ENCODE measurements at places on chromosomes 5 and 9. TPM values are rescaled to one million over a fixed set of nuclear protein-coding genes. Genes with fewer than 3 reads are reported as not detected.
A peak's percentile ranks its signal among the peaks of the same experiment; 100 is the strongest.

DNA sequence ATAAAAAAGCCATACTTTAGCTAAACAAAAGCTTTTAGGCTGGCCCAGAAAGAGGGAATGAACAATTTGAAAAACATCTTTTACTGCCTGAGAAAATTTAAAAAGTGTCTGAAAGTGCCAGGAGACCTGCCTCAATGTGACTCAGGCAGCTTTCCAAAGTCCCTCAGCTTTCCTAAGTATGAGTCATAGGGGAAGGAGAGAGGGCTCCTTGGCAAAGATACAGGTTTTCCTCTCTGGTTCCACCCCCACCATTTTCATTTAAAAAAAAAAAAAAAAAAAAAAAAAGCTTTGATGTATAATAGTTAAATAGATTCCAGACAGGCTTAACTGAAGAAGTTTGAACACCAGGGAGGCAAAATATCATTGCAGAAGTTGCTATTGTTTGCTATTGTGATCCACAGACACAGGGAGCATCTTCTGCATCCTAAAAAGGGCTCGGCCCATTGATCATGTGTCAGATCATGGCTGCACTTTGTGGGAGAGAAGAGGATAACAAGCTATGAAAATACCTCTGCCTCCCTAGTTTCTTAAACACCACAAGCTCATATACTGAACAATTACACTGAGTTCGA is 71.5 kb downstream of the MRPS27 start:
- DNase-seq: no peak
- H3K4me1 ChIP-seq: peaks cover 11% of the 10 kb centered on the region
- no peak overlapping the region for H3K4me3 ChIP-seq
- no peak overlapping the region for H3K27ac ChIP-seq
- H3K27me3 ChIP-seq: peaks cover 6% of the 10 kb centered on the region

GRCh38 chr5:108093186-108093585 is 288.7 kb downstream of the FBXL17 start:
- H3K4me1 ChIP-seq: no peaks in the 10 kb centered on the region
- H3K4me3 ChIP-seq: no peak overlapping the region
- H3K27me3 ChIP-seq: no peaks in the 10 kb centered on the region
- H3K27ac ChIP-seq: no peak overlapping the region
- no peak for DNase-seq

- peaks cover 3% of the 10 kb centered on the region for H3K27me3 ChIP-seq
- no peak overlapping the region for H3K27ac ChIP-seq
- no peaks in the 10 kb centered on the region for H3K36me3 ChIP-seq
- H3K4me3 ChIP-seq: no peak overlapping the region
Measured at GRCh38 chr9:83405759-83406158, 132.4 kb downstream of the FRMD3 start.

- DNase-seq: peak; percentile 29
- H3K36me3 ChIP-seq: peaks cover 13% of the 10 kb centered on the region
- H3K4me1 ChIP-seq: peaks cover 68% of the 10 kb centered on the region
- peak overlapping the region; percentile 77 for H3K27ac ChIP-seq
- H3K27me3 ChIP-seq: no peaks in the 10 kb centered on the region
Measured at GRCh38 chr9:71909887-71910649, 925 bp downstream of the ABHD17B start.

DNA sequence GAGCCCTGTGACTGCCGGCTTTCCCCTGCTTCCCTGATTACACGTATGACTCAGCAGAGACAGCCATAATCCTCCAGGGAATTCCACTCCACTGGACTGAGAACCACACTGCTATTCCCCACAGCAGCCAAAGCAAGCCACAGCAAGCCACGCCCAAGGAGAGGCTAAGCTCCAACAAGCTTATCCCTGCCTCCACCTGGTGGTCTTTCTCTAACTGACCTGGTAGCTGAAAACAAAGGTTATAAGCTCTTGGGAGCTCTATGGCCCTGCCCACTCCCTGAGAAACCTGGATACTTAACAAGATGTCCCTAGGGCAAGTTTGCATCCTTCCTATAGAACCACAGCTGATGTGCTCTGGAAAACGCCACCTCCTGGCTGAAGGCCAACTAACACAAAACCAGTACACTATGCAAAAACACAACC is 613.7 kb upstream of the CDH18 start:
- no peak overlapping the region for H3K4me3 ChIP-seq
- H3K27me3 ChIP-seq: no peaks in the 10 kb centered on the region
- H3K27ac ChIP-seq: no peak overlapping the region
- no peaks in the 10 kb centered on the region for H3K4me1 ChIP-seq
- no peak for DNase-seq
- H3K36me3 ChIP-seq: no peaks in the 10 kb centered on the region

DNA sequence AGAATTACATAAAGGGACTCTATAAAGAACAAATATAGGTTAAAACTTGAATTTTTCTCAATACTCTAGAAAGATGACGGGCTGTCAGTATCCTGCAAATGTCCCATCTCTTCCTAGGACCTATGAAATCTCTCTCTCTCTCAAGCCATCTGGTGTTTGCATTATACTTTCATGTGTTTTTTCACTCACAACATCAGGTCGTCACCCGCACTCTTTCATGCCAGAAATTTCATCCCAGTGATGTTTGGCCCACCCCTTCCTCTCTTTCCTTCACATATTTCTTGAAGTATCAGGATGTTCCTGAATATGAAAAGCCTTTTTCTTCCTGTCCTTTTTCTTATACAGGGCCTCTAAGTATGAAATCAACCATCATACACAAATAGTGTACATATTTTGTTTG is 63.3 kb upstream of the GAS1 start:
- H3K4me3 ChIP-seq: no peak overlapping the region
- H3K27ac ChIP-seq: no peak overlapping the region
- no peaks in the 10 kb centered on the region for H3K4me1 ChIP-seq
- H3K36me3 ChIP-seq: no peaks in the 10 kb centered on the region

DNA sequence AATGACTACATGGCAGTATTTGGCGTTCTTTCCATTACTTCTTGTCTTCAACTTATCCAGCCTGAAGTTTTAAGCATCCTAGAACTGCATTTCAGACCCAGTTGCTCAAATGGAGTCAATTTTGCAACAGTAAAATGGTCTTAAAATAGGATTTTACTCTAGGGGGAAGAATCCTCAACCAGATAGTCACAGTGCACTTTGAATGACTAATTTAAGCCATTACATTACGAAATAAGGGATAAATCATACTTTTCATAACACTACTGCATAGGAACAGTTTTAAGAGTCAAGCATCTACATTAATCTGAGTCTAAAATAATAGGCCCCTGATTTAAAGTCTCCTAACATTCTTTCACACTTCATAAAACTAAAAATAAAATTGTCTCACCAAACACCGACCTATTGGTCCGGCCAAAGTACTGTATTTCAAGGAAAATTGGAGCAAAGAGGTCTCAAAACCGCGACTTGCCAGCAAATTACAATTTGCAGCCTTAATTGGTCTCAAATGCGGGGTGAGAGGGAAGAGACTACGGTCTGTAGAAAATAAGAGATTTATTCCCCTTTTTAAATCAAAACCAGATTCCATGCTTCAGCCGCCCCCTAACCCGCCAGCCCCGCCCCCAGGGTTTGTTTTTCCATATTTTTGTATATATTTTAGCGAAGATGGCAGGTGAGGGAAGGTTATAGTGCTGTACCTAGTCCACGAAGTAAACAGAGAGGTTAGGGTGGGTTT is 1.2 kb upstream of the SMARCA2 start:
- H3K27ac ChIP-seq: no peak overlapping the region
- peaks cover 5% of the 10 kb centered on the region for H3K27me3 ChIP-seq
- DNase-seq: no peak
- peak overlapping the region; percentile 99 for H3K4me3 ChIP-seq

- no peak overlapping the region for H3K4me3 ChIP-seq
- no peak for DNase-seq
- H3K4me1 ChIP-seq: peaks cover 22% of the 10 kb centered on the region
- H3K36me3 ChIP-seq: peaks cover 7% of the 10 kb centered on the region
- H3K27me3 ChIP-seq: no peaks in the 10 kb centered on the region
- no peak overlapping the region for H3K27ac ChIP-seq
Measured at GRCh38 chr9:136115641-136116359, 2.9 kb downstream of the TMEM250 start.

The PCDHGA7 gene
- 0.22 TPM for total RNA-seq

The SH2D3C gene
- total RNA-seq: 30.0 TPM

The TAF11L10 gene
- total RNA-seq: not detected
